ENCODE measurements at places on chromosomes 1 and 21.

DNA sequence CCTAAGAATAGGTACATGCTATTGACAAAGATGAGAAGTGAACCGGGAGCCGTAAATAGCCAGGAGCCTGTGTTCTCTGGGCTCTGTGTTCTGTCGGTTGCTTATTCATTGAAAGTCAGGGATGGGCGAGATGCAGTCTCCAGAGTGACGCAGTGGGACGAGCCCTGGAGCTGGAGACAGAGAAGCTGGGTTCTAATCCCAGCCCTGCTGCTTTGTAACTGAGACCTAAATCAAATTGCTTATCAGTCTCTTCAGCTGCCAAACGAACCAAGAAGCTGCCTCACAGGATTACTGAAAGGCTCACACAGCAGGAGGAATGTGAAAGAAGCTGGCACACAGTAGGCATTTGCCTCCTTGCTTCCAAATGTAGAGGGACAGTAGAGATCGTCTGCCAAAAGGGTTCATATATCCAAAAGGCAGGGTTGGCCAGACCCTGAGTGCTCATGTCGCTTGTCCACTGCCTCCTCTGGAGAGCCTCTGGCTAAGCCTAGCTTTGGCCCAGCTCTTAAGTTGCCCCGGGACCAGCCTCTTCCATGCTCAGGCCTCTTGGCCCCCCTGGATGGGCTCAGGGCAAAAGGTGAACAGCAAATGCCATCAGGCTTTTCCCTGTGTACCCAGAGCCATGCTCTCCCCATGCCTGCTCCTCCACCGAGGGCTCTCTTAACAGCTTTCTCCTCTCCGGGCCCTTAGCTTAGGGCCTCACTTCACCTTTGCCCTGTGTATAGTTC, 134.2 kb upstream of the IPO9 start:
- DNase-seq: no peak

- no peak for DNase-seq
Observed at GRCh38 chr1:112515311-112516009, 6.7 kb downstream of the WNT2B start.

DNA sequence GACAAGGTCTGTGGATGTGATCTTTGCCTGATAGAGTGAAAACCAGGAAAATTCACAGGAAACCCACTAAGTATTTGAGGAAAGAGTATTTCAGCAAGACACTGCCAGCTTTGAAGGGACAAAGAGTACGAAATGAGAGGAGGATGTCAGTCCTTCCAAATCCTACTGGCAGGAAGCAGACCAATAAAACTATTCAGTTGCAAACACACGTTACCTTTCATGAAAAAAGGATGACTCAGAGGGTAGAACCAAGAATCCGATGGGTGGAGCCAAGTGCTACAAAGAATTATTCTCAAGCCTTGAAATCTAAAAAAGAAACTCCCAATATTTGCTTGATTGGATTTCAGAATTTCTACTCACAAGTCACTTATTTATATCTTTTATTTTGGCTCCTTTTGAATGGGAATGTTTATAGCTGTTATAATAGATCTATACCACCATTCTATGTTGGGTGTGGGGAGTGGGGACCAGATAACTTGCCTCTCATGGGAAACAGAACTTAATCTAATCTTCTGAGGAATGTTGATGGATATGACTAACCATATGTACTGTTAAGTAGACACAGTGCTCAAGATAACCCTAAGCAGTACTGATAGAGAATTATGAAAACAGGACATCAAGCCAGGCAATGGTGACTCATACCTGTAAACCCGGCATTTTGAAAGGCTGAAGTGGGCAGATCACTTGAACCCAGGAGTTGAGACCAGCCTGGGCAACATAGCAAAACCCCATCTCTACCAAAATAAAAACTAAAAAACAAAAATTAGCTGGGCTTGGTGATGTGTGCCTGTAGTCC, 19.3 kb upstream of the HEATR1 start:
- DNase-seq: no peak

- DNase-seq: no peak
Observed at GRCh38 chr1:150555971-150556865, 7.0 kb downstream of the ADAMTSL4 start.

DNA sequence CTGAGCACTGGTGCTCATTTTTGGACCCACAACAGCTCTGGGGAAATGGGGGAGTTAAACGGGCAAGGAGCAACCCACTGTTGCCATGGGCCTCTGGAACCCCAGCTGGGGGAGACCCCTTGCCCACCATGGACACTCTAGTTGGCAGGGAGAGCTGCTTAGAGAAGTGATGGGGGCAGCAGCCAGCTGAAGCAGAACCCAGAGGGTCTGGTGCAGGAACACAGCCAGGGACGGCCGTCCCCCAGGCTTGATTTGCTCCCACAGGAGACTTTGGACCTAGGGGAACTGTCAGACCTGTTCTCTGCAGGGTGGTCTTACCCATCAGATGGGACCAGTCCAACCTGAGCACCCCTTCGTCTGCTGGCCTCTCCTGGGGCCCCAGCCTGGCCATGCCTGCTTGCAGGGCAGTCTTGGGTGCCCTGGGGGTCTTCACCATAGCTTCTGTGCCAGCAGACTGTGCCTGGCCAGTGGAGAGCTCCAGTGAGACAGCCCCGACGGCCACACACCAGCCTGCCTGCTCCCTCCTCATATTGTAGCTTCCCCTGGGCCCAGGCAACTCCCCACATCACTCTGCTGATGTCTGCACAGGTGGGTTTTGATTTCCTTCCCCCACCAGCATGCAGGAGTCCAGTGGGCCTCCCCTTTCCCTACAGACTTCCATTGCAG, 11.3 kb downstream of the SPATC1L start:
- DNase-seq: no peak

DNA sequence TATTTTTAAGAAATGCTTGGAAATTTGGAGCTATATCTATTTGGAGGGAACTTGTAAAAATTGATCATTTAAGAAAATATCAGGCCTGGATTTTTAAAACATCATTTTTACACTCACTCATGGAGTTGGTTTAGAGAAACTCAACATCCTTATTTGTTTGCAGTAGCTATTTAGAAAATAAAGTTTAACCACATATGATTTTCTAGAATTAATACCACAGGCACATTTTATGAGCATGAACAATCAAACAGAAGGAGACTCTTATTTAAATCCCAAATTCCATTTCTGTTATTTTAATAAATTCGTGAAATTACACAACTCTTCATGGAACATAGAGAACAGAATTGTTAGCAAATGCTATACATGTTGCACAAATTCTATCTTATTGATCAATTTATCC, 3.2 kb downstream of the CDKN2C start:
- no peak for DNase-seq

DNA sequence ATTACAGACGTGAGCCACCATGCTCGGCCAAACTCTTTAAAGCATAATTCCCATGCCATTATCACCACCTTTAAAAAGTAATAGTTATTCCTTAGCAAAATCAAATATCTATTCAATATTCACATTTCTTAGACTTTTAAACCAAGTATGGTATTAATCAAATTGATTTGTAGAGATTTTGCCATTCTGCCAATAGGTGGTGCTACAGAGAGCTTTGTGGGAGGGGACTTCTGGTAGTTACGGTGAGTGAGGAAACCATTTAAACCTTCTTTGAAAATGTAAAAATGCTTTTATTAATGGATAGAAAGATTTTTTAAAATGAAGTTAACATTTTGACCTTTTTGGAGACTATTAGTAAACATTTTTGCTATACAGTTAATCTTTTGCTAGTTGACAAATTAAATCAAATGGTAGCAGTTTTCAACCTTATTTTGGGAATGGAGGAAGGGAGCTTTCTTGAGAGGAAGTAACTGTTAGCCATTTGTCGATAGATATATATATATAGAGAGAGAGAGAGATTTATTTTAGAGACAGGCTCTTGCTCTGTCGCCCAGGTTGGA, 19.3 kb downstream of the IARS2 start:
- no peak for DNase-seq

DNA sequence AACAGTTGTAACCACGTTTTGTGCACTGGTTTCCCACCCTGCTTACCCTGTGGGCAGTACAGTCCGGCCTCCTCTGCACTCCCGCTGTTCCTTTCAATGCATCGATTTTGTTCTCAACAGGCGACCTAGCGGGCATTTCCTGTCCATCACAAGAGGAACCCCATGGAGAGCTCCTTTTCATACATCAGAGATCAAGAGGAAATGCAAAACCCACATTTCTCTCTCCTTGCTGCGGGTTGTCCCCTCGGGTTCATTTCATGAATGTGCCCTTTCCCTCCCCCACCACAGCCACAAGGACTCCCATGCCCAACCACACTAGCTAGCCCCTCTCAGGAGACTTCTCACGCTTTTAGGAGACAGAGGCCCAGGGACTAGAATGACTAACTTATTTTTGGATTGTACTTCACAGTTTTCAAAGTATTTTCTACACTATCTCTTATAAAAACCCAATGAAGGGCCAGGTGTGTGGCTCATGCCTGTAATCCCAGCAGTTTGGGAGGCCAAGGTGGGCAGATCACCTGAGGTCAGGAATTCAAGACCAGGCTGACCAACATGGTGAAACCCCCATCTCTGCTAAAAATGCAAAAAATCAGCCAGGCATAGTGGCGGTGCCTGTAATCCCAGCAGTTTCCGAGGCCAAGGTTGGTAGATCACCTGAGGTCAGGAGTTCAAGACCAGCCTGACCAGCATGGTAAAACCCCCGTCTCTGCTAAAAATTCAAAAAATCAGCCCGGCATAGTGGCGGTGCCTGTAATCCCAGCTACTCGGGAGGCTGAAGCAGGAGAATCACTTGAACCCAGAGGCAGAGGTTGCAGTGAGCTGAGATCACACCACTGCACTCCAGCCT, 18.4 kb downstream of the ATP1A4 start:
- no peak for DNase-seq

DNA sequence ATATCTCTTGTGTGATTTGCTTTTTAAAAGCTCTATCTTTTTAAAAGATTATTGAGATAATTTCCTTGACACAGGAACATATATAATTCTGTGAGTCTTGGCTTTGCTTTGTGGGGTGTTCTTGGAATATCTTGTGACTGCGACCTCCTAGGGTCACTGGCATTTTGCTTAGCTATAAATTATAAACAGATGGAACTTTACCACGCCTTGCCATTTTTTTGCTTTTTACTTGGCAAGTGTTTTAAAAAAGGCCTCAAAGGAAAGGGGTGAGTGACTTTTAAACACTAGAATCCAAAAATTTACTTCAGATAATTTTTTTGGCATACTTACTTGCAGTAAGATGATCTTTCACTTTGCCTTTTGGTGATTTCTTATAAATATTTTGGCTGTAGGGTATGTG, 43.6 kb downstream of the ALG6 start:
- no peak for DNase-seq

DNA sequence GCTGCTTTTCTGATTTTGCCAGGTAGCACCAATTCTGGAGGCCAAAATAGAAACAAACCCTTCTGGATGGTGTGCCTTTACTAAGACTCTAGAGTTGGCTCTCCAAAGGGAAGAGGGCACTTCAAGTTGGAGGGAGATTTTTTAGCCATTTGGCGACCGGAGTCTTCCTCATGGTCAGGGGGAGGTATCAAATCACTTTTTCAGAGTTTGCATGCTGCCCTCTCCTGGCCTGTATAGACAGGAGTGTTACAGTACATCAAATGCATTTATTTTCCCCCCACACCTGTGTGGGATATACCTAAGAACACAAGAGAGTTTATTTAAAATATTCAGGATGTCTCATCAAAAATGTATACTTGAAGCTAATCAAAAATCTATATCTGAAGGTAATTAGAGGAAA, 3.2 kb downstream of the GREM2 start:
- no peak for DNase-seq

DNA sequence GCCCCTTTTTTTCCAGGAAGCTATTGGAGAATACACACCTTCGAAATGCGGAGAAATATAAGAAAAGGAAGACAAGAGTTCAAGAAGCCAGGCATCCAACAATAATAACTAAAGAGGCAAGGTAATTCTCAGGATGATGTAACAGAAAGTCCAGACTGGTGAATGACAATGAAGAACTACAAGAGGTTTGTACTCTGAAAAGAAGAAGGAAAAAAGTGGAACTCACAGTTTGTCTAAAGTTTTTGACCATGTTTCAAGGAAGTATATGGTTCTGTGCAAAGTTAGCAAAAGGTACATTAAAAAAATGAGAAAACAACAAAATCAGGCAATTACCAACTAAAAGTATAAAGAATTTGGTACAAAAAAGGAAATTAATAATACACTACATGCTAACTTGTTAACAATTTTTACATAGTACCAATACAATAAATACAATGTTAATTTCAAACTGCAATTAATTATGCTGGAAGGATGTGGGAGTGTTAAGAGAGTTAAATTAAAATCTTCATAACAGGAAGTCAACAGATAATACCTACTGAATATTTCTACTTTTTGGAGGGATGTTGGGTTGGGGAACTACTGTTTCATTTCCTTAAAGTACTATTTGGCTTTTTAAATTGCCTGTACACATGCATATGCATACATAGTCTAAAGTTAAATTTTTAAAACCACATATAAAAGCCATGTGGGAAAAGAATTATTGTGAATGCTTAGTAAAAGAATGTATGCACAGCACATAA, 12.9 kb upstream of the CD55 start:
- no peak for DNase-seq

GRCh38 chr1:106465666-106466065, 590.8 kb upstream of the PRMT6 start:
- no peak for DNase-seq

- DNase-seq: no peak
Observed at GRCh38 chr1:64922336-64922735, 44.0 kb downstream of the JAK1 start.

- no peak for DNase-seq
Observed at GRCh38 chr1:61083013-61083806, 849 bp downstream of the NFIA start.

- DNase-seq: no peak
Observed at GRCh38 chr1:110675060-110675791, 486 bp upstream of the KCNA3 start.

GRCh38 chr1:221761354-221762002, 19.6 kb upstream of the DUSP10 start:
- DNase-seq: no peak

GRCh38 chr1:65319754-65320153, 10.4 kb downstream of the DNAJC6 start:
- no peak for DNase-seq

DNA sequence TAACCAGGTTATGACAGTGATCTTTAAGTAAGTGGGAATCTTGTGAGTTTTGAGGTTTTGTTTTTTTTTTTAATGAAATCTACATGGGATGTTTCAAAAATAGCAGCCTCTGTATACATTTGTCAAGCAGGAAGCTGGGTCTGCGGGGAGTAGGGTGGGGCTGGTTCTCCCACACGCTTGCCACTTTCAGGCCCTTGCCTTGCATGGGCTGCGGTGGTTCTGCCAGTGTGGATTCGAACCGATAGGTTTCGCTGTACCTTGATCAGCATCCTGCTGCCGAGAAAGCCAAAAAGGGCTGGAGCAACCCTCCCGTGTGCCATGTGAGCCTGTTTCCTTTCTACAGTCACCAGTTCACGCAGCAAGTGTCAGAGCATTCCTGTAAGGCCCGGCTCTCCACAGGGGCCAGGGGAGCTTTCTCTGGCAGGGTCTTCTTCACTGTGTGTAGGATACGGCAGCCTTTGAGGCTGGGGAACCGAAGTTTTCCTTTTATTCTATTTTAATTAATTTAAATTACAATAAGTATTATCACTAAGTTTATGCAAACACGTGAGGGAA, 79.2 kb upstream of the SAMD11 start:
- no peak for DNase-seq

Measured in SJSA1 (cell line).